ENCODE measurements at places on chromosomes 5 and 9.

GRCh38 chr9:137140151-137141012 is 1.4 kb downstream of the GRIN1 start:
- no peak for DNase-seq

DNA sequence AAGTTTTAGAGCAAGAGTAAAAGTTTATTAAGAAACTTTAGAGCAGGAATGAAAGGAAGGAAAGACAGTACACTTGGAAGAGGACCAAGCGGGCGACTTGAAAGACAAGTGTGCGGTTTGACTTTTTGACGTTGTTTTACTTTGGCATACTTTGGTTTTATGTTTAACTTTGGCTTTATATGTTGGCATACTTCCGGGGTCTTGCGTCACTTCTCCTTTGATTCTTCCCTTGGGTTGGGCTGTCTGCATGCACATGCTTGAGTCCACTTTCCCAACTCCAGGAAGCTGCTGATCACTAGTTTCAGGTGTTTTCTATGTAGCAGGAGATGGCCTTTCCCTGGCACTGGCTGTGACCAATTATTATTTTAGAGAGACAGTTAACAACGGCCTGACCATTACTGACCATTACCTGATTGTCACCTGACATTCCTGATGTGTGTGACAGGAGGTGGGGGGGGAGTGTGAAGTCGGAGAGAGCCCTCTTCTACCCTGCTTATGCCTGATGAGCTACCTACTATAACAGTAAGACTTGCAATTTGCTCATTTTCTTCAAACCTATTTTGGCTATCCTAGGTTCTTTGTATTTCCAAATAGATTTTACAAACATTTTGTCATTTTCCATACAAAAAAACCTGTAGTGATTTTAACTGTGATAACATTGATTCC is 45.5 kb downstream of the TNFSF8 start:
- no peak for DNase-seq

DNA sequence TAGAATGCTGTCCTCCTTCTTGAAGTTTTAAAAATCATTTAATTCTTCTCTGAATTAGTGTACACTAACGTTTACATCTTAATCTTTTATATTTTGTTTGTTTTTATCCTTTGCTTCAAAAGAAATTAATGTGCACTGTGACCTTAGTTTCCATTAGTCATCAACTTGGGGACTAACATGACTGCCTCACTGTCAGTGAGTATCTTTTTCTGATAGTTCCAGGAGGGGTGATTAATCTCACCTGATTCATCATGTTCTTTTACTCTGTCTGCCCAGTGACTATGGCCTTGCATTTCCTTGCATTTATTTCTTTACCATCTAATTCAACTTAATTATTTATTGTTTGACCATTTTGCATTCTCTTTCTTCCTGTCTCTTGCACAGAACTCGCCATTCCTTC is 33.4 kb upstream of the NR3C1 start:
- no peak for DNase-seq

DNA sequence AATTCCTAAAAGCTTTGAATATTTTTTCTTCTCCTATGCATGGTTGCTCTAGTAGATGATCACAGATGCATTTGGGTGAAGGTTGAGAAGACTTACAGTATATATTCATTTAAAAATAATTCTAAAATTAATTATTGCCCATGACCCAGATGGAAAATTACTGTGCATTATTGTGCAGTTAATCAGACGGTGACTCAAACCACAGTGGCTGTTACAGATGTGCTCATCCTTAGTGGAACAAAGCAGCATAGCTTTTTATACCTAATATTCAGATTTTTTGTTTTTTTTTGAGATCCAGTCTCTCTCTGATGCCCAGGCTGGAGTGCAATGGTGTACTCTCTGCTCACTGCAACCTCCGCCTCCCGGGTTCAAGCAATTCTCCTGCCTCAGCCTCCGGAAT is 10.7 kb downstream of the OR2V1 start:
- no peak for DNase-seq

GRCh38 chr9:17625644-17626388 is 47.0 kb downstream of the SH3GL2 start:
- DNase-seq = no peak

DNA sequence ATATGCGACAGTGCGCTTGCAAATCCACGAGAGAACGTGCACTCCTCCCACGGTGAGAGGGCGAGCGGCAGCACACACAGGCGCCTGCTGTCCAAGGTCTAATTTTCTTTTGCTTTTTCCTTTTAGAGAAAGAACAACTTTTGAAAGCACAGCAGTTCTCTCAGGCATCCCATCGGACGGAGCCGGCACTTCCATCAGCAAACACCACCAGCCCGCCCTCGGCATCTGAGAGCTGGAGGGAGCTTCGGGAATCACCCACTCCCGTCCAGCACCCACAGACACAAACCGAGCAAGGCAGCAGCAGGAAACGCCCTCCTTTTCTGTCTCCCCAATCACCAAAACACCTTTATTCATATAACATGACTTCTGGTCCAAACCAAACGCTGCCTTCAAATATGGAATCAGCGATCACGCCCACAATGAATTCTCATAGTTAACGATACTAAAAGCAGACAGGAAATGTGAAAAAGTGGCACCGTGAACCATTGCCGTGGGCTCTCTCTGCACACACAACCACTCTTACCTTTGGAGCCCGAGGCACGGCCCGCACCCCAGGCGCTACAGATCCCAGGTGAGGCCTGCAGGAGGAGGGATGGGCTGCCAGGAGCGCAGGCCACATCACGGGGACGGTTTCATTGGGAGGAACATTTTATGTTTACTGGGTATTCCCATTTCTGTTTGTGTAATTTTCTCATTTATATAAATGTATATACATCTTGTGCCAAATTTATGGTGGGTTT is 14.2 kb downstream of the LPCAT1 start:
- no peak for DNase-seq

GRCh38 chr5:107219993-107220392 is 450.7 kb downstream of the EFNA5 start:
- no peak for DNase-seq

DNA sequence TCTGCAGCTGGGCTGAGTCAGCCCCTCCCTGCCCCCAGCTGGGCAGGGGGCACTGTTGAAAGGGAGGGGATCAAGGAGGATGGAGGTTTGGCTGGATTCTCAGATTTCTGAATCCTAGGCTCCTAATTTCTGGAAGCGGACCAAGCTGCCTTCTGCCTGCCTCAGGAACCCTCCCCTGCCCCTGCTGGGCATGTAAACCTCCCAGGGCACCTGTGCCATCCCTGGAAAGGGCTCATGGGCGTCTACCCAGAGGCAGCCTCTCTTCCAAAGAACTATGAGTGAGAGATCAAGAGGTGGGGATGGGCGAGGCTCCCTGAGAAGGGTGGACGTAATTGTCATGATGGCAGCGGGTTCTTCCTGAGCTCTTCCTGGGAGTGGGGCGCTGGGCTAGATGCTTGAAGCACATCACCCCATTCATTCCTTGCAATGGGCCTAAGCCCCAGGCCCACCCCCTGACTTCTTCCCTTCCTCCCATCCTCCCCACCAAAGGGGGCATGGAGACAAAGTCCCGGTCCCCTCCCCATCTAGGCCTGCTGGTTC is 21.6 kb downstream of the CSF1R start:
- no peak for DNase-seq

DNA sequence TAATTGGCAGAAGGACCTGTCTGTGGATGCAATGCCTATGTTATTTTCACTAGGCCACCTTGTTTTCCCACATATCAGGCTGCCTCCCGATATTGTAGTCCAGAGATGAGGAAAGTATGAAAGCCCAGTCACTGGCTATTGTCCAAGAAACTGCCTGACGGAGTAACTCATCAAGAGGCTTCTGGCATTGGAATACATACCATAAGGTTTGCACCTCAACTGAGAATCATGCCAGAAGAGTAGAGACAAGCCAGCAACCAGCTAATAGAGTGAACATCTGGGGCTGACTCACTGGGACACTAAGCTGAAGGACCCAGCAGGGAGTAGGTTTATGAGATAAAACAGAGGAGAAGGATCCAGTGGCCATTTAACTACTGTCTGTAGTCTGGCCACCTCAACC is 137.2 kb upstream of the FST start:
- DNase-seq = no peak

DNA sequence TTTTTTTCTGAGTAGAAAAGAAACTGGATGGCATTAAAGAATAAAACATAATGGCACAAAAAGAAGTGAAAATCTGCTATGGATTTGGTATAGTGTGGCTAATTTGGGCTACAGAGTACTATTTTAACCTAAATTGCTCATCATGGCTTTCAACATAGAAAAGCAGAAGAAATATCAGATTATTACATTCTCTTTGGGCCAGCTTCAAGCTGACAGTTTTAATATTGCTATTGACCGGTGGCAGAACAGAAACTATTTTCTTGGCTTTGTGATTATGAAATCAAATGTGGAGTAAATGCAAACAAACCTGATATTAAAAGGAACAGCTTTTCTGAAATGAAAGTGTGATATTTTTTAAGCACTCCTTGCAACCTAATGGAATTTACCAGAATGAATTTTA is 301.5 kb downstream of the EPB41L4A start:
- no peak for DNase-seq

- DNase-seq = no peak
Observed at GRCh38 chr9:110156416-110156815, 51.5 kb downstream of the C9orf152 start.

DNA sequence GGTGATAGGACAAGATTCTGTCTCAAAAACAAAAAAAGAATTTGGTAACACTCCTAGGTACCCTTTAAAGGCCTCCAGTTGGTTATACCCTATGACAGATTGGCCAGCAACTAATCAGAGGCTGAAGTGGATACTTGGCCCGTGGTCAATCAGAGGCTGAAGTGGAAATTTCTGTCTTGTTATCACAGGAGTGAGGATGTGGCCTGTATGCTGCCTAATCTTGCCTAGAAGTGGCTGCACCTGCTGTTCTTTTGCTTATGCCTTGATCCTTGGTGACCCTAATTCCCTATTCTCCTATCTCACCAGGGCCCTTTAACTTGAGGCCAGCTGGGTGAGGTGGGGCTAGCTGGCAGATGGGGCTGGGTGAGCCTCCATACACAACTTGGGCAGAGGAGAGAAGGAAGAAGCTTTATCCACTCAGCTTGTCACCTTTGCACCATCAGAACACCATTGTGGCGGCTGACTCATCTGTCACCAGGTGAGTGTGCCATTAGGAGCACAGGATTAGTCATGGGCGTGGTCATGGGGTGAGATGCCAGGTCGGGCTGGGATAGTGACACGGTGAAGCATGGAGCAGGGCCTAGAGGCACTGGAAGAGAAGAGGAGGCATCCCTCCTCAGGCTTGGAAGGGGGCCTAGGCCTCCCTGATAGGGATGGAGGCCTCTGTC is 41.5 kb downstream of the SAR1B start:
- DNase-seq = no peak

DNA sequence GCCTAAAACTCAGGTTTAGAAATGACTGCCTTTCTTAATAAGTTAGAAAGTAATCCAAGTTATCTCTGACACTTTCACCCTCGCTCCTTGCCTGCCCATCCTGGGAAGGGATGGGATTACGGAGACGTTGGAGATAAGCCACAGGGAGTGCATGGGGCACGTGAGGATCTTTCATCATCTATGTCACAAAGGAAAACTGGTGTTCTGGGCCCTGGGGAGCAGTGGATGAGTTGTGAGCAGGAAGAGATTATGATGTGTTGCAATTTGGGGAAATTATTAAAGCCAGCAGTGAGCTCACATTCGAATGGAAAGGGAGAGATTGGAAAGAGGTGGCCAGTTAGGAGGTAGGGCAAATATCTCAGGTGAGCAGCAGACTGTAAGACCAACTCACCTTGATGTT is 12.8 kb downstream of the AFAP1L1 start:
- DNase-seq = peak; percentile 80

- DNase-seq = no peak
Observed at GRCh38 chr5:15203376-15203775, 296.6 kb upstream of the FBXL7 start.

DNA sequence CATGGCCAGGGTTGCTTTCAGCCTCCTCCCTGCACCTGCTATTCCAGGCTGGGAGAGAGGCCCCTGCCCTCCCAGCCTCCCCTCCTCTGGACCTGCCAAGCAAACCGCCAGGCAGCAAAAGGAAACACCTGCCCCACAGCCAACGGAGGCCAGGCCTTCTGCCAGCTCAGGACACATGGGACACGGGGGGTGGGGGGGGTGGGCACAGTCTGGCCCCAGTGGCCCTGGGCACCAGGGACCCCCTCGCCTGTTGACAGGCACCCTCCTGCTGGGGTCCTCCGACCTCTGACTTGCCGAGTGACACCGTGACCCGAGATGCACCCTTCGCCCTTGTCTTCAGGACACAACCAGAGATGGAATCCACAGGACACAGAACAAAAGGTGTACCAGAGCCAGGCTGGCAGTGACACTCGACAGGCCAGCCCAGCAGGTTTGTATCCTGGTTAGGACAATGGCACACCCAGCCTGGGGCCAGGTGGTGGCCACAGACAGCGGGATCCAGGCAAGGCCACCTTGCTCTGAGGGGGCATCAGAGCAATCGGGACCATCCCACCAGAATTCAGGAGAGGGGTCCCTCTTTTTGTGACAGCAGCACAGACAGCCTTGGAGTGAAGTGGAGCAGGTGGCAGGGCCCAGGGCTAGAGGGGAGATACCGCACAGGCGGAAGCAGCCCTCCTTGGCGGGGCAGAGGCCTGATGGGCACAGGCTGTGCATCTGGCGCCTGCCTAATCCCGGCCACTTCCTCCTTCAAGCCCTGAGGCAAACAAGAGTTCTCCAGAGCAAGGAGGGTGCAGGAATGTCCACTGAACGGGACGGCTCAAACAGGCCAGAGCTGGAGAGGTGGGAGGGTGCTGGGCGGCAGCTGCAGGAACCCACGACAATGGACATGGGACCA is 1.3 kb upstream of the TMEM210 start:
- no peak for DNase-seq

- no peak for DNase-seq
Observed at GRCh38 chr9:3875361-3876132, 349.7 kb upstream of the RFX3 start.

DNA sequence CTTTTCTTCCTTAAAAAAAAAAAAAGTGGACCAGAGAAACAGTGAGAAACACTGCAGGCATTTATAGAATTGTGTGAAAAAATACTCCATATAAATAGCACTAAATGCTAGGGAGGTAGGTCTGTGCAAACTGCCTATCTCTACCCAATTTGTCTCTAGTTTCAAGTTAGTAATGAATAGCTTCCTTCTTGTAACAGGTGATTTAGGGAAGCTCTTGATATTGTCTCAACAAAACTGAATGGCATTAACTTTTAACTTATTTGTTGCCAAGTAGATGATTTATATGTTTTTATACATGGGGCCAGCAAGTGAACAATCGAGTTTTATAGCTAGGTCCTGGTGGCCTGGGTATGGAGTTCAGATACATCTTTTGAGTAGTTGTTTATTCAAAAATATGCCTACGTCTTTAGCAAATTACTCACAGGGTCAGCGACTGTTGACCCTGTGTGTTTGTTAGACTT is 283.6 kb downstream of the NR3C1 start:
- DNase-seq = no peak

- DNase-seq = no peak
Observed at GRCh38 chr5:36227046-36227445, 14.7 kb downstream of the NADK2 start.

DNA sequence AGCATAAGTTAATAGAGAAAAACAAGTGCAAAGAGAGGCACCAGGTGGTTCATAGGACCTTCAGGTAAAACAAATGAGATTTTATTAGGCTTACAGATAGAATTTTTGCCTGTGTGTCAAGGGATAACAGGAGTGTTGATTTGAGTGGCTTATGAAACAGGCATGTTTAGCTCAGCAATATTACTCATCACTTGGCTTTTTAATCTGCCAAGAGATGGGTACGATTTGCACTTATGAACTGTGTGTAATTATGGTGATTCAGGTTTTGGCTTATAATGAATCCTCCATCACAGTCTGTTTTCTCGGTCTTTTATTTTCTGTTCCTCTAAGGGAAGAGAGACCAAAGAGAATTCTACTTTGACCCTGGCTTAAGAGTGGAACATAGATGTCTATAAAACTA is 199.3 kb downstream of the DMRTA1 start:
- no peak for DNase-seq

Measured in tibial artery (tissue), 4 donors.